ENCODE measurements at places on chromosomes 7 and 10. TPM values are rescaled to one million over a fixed set of nuclear protein-coding genes. Genes with fewer than 3 reads are reported as not detected.

PIK3CG gene
- total RNA-seq: 6.2 TPM

HSPA12A gene
- 9.1 TPM for total RNA-seq

ATOH7 gene
- not detected for total RNA-seq

OR13A1 gene
- total RNA-seq: not detected

DNA sequence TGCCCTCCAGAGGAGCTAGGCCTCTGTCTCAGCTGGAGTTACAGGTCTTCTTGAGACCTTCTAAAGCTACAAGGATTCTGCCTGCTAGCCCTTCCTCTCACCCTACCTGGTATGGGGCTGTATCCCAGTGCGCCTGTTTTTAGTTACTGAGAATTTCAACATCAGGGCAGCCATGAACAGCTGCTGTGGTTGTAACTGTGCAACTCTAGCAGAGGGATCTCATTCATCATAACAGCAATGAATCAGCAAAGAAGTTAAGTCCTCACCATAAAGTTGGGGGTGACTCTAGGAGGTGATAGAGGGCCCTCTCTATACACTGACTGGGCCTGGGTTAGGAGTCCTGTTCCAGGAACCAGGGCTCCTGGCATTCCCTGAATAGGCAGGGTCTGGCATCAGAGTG lies 14.0 kb upstream of the CDH23 start:
- DNase-seq: no peak

- DNase-seq: no peak
These were observed 6.5 kb downstream of the HIPK2 start for GRCh38 chr7:139771001-139771956.

DNA sequence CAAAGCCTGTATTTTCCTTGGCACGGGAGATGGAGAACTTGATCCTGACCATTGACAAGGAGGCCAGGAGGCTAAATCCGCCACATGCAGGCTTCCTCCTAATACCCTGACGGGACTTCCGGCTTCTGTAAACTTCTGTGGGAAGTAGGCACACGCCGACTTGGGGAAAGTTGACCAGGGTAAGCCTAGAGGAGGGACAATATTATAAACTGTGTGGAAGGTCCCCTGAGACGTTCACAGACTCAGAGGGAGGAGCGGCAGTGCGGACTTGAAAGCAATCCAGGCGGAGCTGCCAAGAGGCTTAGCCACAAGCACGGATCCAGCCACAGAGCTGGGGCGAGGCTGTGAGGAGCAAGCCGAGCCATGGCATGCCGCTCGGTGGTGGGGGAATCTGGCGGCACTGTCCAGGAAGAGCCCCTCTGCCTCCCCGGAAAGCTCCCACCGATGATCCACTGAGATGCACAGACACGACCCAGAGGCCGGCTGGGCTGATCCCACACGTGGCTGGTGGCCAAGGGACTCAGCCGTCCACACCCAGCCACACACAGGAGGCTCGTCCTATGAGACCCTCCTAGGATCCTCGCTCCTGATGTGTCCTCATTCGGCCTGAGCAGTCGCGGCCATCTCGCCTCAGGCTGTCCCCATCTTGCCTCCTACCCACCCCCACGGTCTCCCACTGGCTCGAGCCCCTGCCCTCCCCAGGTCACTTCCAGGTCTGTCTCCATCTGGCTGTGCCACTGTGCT lies 40.0 kb upstream of the INSIG1 start:
- no peak for DNase-seq

- DNase-seq: no peak
These were observed 483.1 kb downstream of the RPS24 start for GRCh38 chr10:78516756-78517155.

- no peak for DNase-seq
These were observed 6.8 kb downstream of the DLG5 start for GRCh38 chr10:77919713-77920108.

GRCh38 chr10:122251459-122252255 lies 19.4 kb upstream of the BTBD16 start:
- no peak for DNase-seq

DNA sequence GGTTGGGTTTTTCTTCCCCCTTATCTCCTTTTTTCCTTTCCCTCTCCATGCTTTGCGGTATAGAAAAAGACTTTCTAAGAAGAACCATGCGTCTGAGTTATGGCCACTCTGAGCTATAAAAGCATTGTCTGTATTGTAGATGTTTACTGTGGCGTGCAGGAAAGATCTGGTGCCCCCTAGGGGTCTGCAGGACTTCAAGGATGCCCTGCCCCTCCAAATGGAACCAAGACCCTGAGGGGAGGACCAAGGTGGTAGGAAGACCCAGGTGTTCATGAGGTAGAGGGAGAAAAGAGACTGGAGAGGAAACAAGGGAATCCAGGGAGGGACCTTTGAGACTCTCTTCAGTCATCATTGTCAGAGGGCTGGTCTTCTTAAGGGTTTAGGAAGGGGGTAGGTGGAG lies 68.8 kb downstream of the CYP26A1 start:
- DNase-seq: no peak

- no peak for DNase-seq
These were observed 243.5 kb upstream of the PITRM1 start for GRCh38 chr10:3415878-3416605.

DNA sequence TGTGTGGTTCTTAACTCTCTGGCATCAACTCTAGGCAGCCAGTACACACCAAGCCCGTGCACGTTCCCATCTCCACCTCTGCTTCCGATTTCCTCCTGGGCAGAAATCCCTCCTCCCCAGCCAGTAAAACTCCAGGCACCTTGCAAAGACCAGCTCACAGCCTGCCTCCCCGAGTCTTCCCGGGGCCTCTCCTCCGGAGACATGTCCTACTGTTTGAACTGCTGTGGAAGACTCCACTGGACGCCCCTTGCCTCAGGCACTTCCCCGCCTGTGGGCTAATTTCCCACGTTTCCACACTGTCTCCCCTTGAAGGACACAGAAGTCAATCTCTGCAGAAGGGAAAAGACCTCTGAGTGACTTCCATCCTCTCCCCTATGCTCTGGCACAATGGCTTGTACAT lies 210.7 kb upstream of the FRMD4A start:
- DNase-seq: no peak

DNA sequence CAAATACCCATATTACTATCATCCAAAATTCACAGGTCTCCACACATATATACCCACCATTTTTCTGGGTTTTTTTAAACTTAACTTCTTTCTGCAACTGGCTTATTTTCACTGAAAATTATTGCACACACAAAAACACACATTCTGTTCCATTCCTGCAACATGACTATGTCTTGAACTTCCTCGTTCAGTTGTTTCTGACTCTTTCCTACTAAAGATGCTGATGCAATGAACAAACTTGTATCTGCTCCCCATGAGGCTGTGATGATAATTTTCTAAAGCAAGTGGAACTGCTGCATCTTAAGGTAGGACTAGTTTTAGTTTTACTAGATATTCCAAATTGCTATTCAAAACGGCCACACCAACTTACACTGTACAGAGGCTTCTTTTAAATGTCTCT lies 77.7 kb downstream of the OSBPL3 start:
- DNase-seq: no peak

GRCh38 chr7:128268233-128268632 lies 27.2 kb downstream of the LEP start:
- DNase-seq: no peak

GRCh38 chr10:10609379-10609955 lies 408.2 kb upstream of the CELF2 start:
- DNase-seq: no peak

DNA sequence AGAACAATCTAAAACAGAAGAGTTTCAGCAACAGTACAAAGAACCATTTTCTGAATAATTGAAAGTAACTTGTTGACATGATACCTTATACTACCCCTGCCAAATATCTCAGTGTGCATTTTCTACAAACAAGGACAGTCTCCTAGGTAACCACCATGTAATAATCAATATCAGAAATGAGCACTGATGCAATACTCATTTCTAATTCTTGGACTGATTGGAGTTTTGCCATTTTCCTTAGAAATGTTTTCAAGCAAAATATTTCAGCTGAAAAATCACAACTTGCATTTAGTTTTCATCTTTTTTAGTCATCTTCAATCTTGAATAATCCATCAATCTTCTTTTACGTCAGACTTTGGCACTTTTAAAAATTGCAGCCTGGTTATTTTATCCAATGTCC lies 420.2 kb downstream of the CDC14C start:
- DNase-seq: no peak

DNA sequence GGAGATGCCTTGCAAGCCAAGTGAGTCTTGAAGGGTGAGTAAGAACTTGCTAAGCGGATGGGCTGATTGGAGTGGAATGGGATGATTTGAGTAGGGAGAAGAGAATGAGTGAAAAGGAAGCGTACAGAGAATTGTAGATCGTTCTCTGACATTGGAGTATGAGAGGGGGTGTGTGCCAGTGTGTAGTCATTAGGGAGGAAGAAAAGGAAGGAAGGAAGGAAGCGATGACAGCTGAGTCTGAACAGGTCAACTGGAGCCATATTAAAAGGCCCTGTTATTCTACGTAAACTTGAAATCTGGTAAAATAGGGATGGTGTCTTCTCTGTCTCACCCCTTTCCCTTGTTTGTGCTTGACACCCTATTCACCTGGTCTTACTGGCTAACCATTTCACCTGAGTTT lies 55.1 kb downstream of the SLK start:
- no peak for DNase-seq

- no peak for DNase-seq
These were observed 32.1 kb upstream of the PSMG3 start for GRCh38 chr7:1601956-1602355.

DNA sequence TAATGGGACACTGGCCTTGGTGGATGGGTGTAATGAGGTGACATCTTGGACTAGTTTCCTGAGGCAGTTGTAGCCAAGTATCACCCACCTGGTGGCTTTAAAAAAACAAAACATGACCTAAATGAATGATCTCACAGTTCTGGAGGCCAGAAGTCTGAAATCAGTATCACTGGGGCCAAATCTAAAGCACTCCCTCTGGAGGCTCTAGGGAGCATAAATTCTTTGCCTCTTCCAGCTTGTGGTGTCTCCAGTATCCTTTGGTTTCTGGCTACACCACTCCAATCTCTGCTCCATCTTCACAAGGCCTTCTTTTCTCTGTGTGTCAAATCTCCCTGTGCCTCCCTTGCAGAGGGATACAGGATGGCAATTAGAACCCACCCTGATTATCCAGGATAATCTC lies 342.9 kb downstream of the CALN1 start:
- DNase-seq: no peak

DNA sequence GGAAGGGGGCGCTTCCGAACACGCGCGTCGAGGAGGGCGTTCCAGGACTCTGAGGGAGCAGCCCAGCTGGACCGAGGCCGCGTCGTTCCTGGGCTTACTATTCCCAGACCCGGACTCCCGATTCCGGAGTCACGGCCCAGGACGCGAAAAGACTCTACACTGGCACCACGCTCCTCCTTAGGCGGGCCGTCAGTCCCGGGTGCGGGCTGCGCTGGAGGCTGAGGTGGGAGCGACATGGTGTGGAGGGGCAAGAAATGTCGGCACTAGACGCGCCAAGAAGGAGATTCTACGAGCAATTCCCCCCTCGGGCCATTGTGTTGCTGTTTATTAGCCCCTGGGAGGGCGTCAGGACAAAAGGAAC lies 584 bp upstream of the RUNDC3B start:
- DNase-seq: peak; percentile 78

GRCh38 chr7:42766782-42767423 lies 145.0 kb downstream of the C7orf25 start:
- no peak for DNase-seq

Measured in left lung (tissue), 14 donors.